ENCODE measurements at places on chromosomes 13 and 19. TPM values are rescaled to one million over a fixed set of nuclear protein-coding genes. Genes with fewer than 3 reads are reported as not detected.

DNA sequence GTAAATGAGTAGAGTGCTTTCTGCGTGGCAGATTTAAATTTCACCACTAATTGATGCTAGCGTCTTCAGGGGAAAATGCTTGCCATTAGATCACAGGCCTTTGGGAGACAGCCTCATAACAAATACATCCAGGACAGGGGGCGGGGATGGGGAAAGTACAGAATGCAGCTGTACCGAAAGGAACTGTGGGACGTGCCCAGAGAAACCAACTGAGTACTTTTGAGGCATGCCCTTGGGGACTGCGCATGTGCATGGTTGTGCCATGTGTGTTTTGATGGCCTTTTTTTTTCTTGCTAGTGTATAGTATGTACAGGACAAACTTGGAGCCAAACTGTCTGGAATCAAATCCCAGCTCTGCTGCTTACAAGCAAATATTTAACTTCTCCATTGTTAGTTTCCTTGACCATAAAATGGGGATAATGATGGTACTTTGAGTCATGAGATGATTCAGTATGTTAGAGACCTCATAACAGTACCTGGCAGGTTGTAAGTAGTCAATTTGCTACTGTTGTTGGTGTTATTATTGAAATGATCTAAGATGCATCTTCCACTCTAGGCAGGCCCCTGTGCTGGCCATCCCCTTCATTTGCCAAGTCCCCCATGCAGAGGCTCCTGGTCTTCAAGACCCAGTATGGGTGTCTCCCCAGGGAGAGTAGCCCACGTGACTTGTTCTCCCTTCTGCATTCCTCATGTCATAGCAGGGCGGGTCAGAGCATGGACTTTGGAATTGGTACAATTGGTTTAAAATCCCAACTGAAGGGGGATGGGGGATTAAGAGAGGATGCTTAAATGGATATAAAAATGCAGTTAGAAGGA is 68.3 kb upstream of the NPAS1 start:
- peak; percentile 83 for ATAC-seq

GRCh38 chr19:6109947-6110346 is 353 bp downstream of the RFX2 start:
- ATAC-seq = peak; percentile 0

The NLRP5 gene
- total RNA-seq = not detected

DNA sequence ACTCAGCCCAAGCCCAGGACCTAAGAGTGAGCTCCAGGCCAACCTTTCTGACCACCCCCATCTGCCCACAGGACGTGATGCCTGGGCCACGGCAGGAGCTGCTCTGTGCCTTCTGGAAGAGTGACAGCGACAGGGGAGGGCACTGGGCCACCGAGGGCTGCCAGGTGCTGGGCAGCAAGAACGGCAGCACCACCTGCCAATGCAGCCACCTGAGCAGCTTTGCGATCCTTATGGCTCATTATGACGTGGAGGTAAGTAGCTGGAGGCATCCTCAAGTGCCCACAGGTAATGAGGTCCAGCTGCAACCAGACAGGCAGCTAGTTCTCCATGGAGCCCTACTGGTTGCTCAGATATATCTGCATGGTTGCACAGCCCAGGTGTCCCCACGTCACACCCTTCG is 14.8 kb downstream of the DDX39A start:
- ATAC-seq = no peak

DNA sequence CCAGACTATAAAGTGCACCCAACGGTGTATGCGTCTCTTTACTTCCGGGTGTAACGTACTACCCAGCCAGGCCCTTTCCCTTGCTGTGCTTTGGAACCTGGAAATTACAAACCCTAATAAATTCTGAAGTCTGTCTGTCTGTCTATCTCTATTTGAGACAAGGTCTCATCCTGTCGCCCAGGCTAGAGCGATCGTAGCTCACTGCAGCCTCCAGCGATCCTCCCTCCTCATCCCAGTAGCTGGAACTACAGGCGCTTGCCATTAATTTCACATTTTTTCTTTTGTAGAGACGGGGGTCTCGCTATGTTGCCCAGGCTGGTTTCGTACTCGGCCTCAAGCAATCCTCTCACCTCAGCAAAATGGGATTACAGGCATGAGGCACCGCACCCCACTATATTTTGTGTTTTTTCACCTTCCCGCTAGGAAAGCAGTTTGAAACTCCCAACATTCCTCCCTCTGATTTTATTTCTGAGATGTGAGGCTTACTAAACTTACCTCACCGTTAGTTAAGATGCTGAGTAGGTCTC is 469 bp upstream of the RNF6 start:
- ATAC-seq = peak; percentile 53

- ATAC-seq = no peak
Observed at GRCh38 chr13:67117010-67117550, 113.1 kb downstream of the PCDH9 start.

DNA sequence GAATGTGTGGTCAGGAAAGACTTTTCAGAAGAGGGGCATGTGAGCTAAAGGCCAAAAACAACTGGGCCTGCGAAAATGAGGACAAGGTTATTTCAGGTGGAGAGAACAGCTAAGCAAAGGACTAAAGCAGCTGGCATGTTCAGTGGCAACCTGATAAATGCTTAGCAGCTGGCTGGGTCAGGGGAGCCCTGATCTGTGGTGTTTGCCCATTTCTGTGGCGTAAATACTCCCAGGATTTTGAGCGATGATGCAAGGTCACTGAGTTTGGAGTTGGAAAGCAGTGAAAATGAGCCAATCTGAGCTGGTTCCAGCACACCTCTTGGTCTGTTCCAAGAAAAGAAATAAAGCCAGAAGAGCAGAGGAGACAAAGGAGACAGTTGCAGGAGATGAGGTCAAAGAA is 704.3 kb downstream of the UQCRFS1 start:
- ATAC-seq = no peak

- ATAC-seq = no peak
Observed at GRCh38 chr13:27252467-27252866, 1.1 kb downstream of the RPL21 start.

GRCh38 chr19:40778706-40779284 is 748 bp downstream of the RAB4B start:
- ATAC-seq = no peak

The LRRC8E gene
- total RNA-seq = not detected

DNA sequence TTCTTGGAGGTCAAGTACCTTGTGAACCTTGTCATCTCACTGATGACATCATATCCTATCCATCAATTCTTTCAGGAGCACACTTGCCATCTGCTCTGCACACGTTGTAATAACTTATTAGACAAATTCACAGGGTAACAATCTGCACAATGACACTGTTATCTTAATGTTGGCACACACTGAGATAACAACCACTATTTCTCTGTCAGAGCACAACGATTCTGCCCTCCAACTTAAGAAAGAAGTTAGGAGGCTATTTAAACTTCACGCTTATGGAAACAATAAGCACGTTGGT is 351.3 kb downstream of the DACH1 start:
- ATAC-seq = no peak

Measured in activated T-helper 17 cell treated with anti-CD3 and anti-CD28 coated beads, Interleukin-2, amount 50 U/mL, for 72 hours (primary cell).